ENCODE measurements at places on chromosomes 3 and 15.

DNA sequence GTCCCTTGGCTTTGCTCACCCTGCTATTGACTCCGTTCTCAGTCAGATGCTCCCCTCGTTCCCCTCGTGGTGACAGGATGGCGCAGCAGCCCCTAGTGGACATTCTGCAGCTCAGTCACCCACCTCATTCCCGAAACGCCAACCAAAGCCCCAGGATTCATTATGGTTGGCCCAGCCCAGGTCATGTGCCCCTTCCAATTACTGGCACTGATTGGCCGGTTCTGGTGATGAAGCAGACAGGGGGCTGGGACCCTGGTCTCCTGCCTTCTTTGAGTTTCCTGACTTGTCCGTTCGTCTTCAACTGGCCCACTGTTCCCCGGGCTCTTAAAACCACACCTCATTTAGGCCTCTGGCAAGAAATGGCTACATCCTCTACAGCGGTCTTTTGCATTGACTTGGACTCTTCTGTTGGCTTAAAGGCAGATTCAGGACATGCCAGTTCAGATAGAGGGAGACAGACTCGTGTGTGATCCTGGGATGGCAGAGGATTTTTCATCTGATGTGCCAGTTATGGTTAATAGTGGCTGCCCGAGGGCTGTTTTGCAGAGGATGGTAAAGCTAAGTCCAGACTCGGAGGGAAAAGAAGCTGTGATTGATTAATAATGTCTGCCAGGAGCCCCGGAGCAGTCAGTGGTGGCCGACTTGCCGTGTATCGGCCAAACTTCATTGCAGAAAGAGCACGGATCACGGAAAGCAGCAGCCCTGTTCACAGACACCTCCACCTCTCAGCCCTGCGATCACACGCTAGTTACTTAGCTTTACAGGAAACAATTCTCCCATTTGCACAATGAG lies 37.8 kb downstream of the LSM3 start:
- DNase-seq = no peak

DNA sequence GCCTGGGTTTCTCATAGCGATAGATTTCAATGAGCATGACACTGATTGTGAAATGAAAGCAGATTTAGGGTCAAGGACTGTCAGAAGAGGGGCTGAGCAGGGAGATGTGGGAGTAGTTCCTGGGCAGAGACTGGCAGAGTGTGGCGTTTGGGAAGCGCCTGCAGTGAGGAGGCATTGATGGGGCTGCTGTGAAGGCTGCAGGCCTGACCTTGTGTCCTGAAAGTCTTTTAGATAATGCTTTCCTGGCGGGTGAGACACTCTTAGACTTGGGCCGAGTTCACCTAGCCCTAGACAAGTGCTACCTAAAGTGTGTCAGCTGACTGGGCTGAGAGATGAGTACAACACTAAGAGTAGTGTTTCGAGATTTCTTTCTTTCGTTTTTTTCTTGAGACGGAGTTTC lies 20.7 kb downstream of the USP13 start:
- no peak for DNase-seq

GRCh38 chr3:14237457-14237856 lies 58.8 kb downstream of the LSM3 start:
- no peak for DNase-seq

DNA sequence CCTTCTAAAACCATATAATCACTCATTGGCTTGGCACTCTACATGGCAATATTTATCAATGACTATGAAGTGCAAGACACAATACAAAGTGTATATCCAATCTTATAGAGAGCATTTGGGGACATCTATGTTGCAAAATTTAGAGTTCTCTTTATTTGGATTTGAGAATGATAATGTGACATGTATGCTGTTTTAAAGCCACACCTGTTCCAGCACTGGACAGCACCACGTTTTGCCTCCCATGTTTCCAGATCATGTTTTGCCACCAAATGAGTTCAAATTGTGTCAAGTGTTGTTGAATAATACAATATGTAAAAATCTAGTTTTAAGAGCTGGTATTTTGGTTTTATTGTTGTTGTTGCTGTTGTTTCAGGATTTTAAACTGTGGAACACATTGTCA lies 33.3 kb upstream of the GOLGA8A start:
- DNase-seq = no peak

GRCh38 chr3:2992534-2992933 lies 117.6 kb downstream of the IL5RA start:
- DNase-seq = no peak

- no peak for DNase-seq
Measured at GRCh38 chr15:60519218-60519617, 40.3 kb upstream of the ICE2 start.

GRCh38 chr3:81419228-81419627 lies 342.2 kb downstream of the GBE1 start:
- no peak for DNase-seq

DNA sequence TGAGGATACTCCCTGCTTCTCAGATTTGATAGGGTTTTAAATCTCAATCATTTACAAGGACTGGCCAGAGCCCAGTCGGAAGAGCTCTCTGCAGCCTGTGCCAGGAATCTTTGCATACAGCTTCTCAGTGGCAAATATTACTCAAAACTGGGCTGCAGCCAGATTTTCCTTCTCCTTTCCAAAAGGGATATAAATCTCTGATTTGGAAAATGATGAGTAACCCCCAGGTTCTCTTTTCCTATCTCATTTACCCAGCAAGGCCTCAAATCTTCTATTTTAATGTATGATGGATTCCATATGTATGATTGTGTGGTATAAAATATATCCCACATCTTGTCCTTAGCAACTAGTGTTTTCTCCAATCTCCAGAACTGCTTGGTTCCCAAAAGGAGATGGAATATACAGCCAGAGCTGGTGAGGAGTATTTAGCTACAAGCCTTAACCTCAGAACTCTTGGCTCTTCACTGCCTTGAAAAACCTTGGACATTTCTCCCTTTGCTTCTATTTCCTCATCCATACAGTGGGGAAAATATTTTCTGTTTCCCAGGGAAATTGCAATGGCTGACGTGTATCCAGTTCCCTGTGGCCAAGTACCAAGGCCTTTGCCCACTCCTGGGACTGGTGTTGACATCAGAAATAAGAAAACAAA lies 114.4 kb downstream of the ATG7 start:
- no peak for DNase-seq

- DNase-seq = no peak
Measured at GRCh38 chr3:10873415-10873814, 57.4 kb downstream of the SLC6A11 start.

- no peak for DNase-seq
Measured at GRCh38 chr3:105362021-105362665, 4.6 kb upstream of the ALCAM start.

- DNase-seq = no peak
Measured at GRCh38 chr3:42544492-42545283, 37.1 kb downstream of the SEC22C start.

DNA sequence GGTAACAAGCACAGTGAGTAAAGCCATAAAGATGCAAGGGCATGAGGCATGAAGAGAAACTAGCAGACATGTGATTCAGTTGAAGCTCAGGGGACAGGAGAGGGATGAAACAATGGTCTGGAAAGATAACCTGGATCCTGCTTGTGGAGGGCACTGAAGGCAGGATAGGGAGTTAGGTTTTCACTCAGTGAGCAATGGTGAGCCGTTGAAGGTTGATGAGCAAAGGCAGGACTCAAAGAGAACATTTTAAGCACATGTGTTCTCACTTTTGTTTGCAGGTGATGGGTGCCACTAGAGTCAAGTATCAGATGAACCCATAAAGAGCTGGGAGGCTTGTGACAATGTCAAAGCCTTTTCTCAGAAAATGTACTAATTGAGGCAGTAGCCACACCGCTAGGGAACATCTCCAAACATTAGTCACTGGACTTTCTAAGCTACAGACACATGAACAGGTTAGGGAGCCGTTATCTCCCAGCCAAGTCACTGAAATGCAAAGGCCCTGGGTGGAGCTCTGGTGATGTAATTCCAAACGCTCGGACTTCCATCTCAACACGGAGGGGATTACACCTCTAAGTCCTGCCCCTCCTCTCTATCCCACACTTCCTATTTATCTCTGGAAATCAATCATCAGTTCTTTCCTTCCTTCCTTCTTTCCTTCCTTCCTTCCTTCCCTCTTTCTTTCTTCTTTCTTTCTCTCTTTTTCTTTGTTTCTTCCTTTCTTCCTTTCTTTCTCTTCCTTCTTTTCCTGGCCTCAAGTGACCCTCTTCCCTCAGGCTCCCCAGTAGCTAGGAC lies 22.7 kb downstream of the KLHL6 start:
- DNase-seq = no peak

GRCh38 chr3:111072031-111072921 lies 660 bp downstream of the NECTIN3 start:
- DNase-seq = no peak

DNA sequence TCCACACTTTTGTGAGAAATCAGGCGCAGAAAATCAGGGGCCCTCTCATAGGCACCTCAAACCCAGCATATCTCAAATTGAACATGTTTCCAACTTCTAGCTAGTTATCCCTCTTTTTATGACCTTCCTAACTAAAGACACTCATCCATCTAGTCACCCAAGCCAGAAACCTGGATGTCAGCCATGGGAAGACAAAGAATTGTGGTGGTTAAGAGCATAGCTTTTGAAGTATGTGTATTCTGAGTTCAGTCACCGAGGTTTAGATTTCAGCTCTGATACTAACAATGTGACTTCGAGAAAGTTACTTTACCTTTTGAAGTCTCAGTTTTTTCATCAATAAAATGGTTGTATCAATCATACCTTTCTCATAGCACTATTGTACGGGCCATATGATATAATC lies 495.5 kb downstream of the NLGN1 start:
- no peak for DNase-seq

Data from Right ventricle myocardium inferior (tissue), 1 donor.